ENCODE measurements at places on chromosomes 2 and 18. TPM values are rescaled to one million over a fixed set of nuclear protein-coding genes. Genes with fewer than 3 reads are reported as not detected.

The APLF gene
- 0.58 TPM for total RNA-seq

The CAVIN2 gene
- total RNA-seq = 0.03 TPM

The CTAGE1 gene
- not detected for total RNA-seq

The PDIA6 gene
- 287 TPM for total RNA-seq

The DGKD gene
- 14.1 TPM for total RNA-seq

The TEX44 gene
- total RNA-seq = not detected

The TRABD2A gene
- total RNA-seq = 22.7 TPM

The NPC1 gene
- 105 TPM for total RNA-seq

The PEX13 gene
- 25.1 TPM for total RNA-seq

The PTPN4 gene
- total RNA-seq = 12.9 TPM

The TSGA10 gene
- 6.7 TPM for total RNA-seq

The TTC21B gene
- 20.2 TPM for total RNA-seq

The LGALSL gene
- total RNA-seq = 1.7 TPM

The D2HGDH gene
- total RNA-seq = 15.3 TPM

The IL1RL1 gene
- total RNA-seq = not detected

The CNDP1 gene
- total RNA-seq = not detected

The IL36RN gene
- total RNA-seq = not detected

The RAD51AP2 gene
- total RNA-seq = not detected

The TMEM163 gene
- 1.0 TPM for total RNA-seq

Measured in HT1080 (cell line).